ENCODE measurements at places on chromosomes 16 and 17.

- no peak for DNase-seq
Measured at GRCh38 chr16:71648921-71649320, 22.9 kb downstream of the MARVELD3 start.

- DNase-seq = no peak
Measured at GRCh38 chr17:49519781-49520180, 24.7 kb downstream of the NGFR start.

DNA sequence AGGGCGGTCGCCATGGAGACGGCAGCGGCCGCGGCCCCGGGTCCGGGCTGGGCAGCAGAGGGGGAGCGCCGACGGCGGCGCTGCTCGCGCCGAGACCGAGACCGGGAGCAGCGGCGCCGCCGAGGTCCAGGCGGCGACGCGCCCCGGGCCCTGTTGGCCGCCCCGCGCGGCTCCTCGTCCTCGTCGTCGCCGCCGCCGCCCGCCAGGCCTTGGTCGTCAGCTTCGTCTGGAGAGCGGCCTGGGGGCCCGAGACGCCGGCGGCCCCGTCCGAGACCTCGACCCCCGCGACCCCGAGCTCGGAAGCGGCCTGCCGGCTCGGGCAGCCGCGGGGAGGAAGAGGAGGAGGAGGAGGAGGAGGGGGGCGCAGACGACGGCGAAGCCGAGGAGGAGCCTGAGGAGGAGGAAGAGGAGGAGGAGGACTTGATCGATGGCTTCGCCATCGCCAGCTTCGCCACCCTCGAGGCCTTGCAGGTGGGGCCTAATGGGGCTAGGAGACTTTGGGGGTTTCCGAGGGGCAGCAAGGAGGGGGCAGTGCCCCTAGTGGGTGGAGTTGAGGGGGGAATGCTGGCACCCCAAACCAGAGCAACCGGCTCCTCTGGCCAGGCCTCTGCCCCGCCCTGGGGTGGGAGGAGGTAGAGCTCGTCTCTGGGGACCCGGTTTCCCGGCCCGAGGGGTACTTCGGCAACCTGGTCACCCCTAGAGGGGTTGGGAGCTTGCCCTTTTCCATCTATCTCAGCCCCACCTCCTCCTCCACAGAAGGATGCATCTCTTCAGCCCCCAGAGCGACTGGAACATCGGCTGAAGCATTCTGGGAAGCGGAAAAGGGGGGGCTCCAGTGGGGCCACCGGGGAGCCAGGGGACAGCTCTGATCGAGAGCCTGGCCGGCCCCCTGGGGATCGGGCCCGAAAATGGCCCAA lies 1.5 kb downstream of the FBRS start:
- DNase-seq = peak; percentile 49

DNA sequence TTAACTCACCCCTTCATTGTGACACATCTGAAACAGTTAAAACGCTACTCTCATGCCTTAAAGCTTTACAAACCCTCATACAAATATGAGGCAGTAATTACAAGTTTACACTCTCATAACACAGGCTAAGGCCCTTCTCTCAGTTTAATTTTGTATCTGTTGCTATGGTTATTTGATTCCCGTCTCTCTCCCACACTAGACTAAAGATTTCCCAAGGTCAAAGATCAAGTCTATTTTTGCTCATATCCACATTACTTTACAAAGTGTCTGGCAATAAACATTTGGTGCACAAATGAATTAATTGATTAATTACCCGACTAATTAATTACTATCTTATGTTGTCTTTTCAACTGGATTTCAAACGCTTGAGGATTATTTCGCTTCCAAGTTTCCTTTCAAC lies 86.4 kb upstream of the MYOCD start:
- DNase-seq = no peak

DNA sequence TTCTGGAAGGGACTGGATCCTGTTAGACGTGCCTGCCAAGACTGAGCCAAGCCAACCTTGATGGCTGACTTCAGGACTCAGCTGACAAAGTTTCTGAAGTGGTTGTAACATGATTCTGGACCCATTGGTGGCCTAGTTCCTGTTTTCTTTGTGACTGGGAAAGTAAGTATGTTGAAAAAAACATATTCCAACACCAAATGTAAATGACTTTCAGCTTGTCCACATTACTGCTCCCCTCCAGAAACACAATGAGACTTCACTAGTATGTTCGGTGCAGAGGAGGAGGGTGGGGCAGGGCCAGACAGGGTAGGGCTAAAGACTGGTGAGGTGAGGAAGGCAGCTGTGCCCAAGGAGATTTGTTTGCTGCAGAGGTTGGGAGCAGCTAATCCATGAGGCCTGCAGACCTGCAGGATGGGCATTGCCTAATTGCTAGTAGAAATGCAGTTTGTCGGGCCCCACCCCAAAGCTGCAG lies 26.4 kb downstream of the NMT1 start:
- no peak for DNase-seq

DNA sequence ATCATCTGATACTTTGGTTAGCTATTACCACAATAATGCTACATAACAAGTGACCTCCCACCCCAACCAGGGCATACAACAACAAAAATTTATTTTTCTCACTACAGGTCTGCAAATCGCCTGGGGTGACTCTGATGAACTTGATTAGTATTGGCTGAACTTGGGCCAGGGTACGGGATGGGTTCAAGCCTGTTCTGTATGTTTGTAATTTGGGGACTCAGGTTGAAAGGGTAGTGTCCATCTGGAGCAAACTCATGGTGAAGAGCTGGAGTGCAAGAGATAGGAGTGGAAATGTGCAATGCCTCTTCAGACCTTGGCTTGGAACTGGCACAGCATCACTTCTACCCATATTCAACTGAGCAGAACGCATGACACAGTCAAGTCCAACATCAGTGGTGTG lies 16.3 kb upstream of the NKD1 start:
- no peak for DNase-seq

DNA sequence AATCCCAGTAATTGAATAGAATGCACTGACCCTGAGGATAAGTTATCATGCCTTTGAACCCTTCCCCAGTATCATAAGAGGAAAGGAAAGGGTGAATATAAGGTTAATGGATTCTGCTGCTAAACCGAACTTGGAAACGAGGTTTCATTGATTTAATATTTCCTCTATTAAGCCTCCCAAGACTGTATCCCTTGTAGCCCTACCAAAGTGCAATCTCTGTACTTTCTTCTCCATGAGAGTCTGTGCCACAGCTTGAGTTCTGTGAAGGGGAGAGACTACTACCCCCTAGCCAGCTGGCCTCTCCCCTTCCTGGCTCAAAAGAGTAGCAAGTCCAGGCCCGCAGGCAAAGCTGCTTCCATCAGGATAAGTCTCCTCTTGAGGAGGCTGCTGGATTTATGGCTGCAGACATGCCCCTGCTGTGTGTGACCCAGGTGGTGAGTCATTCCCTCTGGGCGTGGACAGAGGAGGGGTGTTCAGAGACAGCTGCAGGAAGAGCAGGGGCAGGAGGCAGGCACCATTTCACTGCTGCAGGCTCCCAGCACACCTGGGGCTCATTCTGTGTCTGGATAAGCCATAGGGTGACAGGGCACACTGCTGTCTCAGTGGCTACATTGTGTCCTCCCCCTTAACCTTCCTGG lies 58.4 kb downstream of the TOM1L2 start:
- DNase-seq = no peak

- DNase-seq = no peak
Measured at GRCh38 chr17:72954579-72954978, 137.9 kb downstream of the SLC39A11 start.

- no peak for DNase-seq
Measured at GRCh38 chr16:17340804-17341203, 130.0 kb downstream of the XYLT1 start.

DNA sequence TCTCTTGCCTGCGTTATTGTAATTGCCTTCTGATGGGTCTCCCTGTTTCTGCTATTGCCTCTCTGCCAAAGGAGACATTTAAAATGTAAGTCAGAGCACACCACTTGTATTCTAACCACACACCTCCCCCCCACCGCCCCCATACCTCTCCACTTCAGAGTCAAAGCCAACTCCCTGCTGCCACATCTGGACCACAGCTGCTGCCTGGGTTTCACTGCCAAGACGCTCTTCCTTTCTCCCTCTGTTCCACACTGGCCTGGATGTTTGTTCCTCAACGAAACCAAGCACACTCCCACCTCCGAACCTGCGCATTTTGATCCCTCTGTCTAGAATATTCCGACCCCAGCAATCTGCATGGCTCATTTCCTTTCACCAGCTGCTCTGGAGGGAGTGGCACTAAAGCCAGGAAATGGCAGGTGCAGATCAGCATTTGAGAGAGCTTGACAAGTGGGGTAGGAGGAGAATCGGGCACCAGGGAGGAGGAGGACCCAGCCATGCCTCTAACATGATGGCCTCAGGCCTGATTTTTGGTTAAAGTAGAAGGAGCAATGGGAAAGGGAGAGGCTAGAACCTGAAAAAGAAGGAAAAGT lies 92.4 kb upstream of the HS3ST2 start:
- no peak for DNase-seq

DNA sequence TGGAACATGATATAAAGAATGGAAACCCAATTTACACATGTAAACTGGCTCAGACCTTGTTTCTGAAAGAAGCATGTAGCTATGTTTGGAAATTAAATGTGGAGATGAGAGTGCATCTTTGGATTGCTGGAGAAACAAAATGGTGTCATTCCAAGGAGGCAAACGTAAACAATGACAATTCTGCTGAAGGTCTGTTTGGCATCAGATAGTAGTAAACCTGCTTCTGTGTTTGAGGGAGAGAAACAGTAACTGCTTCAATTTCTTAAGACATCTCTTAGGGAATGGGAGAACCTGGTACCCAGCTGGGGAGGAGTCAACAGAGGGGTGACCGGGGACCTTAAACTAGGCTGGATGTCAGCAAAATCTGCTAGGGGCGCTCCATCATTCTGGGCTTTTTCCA lies 23.5 kb downstream of the GPRC5B start:
- no peak for DNase-seq

DNA sequence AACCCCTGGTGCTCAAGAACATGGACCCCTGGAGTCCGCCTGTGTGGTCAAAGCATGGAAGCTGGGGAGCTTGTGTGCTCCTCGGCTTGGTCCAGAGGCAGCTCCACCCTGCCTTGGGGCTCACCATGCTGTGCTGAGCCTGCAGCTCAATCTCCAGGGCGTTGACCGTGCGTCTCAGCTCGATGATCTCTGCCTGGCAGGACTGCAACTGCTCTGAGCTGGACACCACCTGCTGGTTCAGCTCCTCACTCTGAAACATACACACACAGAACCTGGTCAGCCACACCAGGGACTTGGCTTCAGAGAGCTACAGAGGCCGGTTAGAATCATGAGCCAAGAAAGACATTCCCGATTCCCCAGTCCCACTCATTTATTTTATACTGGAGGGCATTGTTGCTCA lies 2.7 kb downstream of the KRT35 start:
- DNase-seq = no peak

GRCh38 chr16:1812732-1813163 lies 13.9 kb downstream of the HAGH start:
- no peak for DNase-seq

GRCh38 chr16:10220942-10221341 lies 38.7 kb upstream of the GRIN2A start:
- DNase-seq = no peak

DNA sequence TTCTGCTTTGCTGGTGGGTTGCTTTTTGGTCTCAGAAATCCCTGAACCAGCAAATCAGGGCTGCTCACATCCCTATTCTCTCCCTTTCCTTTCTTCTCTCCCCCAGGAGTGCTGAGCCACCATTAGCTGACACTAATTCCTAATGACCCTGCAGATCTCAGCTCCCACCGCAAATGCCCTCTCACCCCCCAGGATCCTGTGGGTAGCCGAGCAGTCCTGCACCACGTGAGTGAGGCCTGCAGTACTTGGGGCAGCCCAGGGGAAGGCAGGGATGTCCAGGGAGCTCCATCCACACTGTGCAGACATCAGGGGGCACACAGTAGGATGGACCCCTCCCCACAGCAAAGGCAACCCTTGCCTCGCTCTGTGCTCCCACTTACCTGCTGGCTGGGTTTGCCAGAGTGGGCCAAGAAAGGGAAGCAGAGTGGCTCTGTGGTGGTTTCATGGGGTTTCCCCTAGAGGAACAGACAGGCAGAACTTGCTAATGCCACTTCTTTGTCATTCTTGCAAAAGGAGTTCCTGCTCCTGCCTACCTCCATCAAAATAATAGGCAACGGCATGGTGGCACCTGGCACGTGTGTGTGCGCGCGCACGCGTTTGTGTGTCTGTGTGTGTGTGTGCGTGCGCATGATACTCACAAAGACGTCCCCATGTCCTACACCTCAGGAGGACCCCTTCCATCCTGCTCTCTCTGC lies 135.6 kb downstream of the GAS7 start:
- peak; percentile 10 for DNase-seq

DNA sequence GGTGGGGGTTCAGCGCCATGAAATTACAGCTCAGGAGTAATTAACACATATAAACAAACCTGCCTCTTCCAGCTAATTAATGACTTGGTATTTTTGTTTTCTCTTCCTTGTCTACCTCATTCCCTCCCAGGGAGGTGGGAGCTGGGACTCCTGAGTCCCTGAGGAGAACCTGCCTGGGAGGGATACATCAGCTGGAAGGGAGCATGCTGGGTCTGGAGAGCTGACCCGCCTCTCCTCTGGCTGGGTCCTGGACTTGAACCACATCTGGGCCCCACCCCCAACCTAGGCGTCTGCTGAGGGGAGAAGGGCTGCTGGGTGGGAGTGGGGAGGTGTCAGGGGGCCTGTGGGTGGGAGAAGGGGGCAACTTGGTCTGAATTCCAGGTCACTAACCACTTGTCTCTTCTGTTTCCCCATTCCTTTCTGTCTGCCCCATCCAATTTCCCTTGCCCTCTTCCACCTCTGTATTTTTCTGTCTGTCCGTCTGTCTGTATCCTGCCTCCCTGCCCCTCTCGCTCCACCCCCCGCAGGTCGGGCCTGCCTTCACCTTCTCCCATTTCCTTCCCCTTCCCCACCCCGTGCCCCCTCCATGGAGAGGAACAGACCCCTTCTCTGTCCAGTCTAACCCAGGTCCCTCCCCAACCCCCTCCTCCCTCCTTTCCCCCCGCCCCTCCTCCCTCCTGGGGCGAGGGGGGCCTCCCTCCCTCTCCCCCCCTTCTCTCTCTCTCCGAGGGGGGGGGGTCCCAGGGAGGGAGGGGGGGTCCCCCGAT lies at the start of gene NLGN2:
Gene NLGN2, plus strand, starts transcription at position 361 of the 767 bp plus-strand sequence. CDS start 411 bp downstream, outside the sequence.
- DNase-seq = no peak

- DNase-seq = no peak
Measured at GRCh38 chr16:55389426-55390073, 65.5 kb downstream of the IRX6 start.

All from immature natural killer cell (primary cell).